Bronchial epithelial cell (primary cell): ENCODE measurements at places on chromosomes 13 and 19.

GRCh38 chr19:13094106-13094504 is 8.6 kb downstream of the LYL1 start:
- no peak for DNase-seq

- DNase-seq = no peak
These were observed 1.9 kb downstream of the PRX start for GRCh38 chr19:40411125-40411842.

DNA sequence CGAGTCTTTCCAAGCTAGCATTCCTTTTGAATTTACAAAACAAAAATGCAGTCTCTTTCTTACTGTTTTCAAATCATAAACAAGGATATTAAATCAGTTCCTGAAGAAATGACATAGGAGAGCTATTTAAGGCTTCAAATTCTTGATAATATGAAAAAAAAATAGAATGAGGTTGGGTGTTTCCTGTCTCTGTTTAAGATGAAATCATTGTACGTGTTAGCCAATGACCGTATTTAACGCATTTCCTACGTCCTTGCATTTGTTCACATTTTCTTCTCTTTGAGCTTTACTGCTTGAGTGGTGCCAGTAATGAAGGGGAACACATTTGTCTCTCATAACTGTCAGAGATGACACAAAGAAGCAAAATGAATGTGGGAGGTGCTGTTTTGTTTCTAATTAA is 821.3 kb downstream of the DIAPH3 start:
- no peak for DNase-seq

- DNase-seq = no peak
These were observed 1392.0 kb upstream of the ATXN8OS start for GRCh38 chr13:68715651-68716050.

DNA sequence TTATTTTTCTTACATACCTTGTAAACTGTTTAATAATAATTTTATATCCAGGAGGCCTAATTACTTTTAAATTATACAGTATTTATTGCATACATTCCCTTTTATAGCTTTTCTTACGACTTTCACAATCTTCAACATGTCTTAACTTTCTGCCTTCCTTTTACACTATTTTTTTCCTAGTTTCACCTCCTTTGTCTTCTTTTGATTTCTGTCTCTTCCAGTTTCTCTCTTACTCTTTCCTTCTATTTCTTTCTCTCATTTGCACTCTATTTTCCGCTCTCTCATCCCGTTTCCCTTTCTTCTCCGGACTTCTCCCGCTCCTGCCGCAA is 11.5 kb downstream of the ZNF552 start:
- no peak for DNase-seq

DNA sequence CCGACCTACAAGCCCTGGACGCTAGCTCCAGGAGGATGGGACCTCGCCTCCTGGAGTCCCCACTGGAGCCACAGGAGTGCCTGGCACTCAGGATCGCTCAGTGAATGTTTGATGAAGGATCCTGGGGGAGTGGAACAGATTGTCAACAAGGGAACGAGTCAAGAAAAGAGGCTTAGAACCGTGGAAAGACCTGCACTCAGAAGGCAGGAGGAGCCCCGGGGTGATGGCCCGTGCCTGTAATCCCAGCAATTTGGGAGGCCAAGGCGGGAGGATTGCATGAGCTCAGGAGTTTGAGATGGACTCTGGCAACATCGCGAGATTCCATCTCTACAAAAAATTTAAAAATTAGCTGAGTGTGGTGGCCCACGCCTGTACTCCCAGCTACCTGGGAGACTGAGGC is 38.9 kb downstream of the ATP12A start:
- DNase-seq = no peak

- peak; percentile 38 for DNase-seq
These were observed 4.2 kb upstream of the PDX1 start for GRCh38 chr13:27915301-27916207.

- no peak for DNase-seq
These were observed 86.4 kb downstream of the RAB20 start for GRCh38 chr13:110475117-110475516.

- DNase-seq = peak; percentile 82
These were observed 409.0 kb downstream of the COG6 start for GRCh38 chr13:40064154-40065097.

DNA sequence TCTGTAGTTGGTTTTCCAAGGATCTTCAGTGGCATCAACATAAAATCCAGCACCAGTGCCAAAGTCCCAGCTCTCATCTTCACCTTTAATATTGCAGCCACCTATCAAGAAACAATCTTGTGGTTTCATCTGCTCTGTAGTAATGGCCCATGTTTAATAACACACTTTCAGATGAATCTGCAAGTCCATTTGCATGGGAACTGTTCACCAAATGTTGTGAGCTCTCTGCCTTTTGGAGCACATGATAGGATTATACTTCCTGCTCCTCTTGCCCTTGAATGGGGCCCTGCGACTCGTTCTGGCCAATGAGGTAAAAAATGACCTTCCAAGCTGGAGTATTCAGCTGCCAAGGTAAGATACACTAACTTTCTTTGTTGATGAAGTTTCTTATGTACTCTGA is 14.3 kb downstream of the ESD start:
- no peak for DNase-seq

- DNase-seq = no peak
These were observed 8.7 kb downstream of the ZNRF4 start for GRCh38 chr19:5463959-5464358.

GRCh38 chr13:31199527-31199848 is 287 bp upstream of the B3GLCT start:
- no peak for DNase-seq

DNA sequence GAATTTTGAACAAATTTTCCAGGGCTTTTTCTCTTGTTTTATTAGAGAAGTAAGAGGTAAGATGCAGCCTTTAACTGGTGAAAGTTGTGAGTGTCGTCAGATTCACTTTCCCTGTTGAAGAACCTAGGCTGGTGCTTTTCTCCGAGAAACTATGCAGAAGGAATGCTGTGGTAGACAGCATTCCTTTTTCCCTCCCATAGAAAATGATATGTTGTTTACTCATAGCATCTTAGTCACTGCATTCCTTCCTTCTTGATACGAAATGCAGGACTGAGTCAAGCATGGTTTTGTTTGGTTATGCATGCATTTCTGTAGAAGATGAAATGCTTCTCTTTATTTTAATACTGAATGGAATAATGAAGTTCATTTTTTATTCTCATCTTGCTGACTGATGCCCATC is 3.4 kb downstream of the ITGBL1 start:
- peak; percentile 93 for DNase-seq

DNA sequence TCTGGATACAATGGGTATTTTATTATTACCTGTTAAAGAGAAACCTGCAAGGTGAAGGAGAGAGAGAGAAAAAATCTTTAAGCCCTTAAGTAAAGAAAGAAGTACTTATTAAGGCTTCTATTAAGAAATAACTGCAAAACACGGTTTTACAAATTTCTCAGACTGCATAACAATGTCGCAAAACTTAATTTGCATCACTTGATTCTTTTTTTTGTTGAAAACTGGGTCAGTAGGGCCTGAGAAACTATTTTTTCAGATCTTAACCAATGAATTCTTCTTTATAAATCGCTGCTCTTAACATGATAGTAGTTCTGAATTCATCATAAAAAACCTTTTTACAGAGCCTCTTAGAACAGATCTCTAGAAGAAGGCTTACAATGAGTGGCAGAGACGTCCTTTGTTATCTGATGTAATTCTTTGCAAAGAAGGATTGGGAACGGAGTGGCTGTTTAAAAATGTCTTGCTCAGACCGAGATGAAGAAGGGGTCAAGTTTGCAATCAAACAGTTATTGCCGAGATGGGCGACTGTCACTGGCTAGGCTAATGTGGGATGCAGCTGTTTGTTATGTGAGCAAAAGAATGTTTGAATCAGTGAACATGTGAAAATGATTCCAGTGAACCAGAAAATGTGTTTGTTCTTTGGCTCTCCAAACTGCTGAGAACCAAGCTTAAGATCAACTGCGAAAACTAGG is 76.3 kb downstream of the ZNF536 start:
- no peak for DNase-seq

DNA sequence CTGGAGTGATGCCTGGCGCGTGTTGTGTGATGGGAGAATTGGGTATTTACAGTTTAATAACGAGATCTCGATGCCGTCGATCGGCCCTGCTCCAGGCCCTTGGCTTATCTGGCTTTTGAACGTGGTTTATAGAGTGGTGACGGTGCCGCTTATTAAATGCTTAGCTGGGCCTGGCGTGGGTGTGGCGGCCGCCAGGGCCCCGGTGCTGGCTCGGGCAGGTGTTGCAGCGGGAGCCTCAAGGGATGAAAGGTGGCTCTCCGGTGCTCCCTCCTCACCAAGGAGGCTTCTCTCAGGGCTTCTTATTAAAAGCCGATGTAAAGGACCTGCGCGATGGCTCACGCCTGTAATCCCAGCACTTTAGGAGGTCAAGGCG is 173.8 kb downstream of the KDM4B start:
- DNase-seq = no peak

DNA sequence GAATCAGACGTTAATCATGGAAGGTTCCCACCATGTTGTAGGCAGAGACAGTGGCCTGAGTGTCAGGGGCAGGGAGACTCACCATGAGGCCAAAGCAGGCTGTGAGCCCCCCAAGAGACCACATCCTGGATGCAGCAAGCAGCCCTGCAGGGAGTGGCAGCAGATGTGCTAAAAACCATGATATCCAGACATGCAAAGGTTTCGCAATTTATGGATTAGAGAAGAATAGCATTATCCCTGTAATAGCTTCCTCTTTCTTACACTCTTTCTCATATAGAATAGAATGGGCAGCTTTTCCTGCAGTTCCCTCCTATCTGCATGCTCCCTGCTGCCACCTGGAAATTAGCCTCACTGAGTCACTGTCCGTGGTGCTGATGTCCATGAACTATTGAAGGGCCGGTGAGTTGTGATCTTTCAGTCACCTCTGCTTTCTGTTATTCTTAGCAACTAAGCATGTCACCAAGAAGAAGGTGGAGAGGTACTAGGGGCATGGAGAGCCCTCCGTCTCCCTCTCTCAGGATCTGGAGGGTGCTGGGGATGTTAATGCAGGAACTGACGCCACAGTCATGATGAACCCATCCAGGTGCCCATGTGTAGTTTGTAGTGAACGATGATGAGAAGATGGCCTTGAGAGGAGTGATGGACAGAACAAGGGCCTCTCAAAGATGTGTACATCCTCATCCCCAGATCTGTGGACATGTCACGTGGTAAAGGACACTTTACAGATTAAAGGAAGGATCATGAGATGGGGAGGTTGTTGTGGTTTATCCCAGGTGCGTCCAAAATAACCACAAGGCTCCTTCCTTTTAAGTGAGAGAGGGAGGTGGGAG is 9.9 kb downstream of the CEACAM4 start:
- DNase-seq = peak; percentile 20

GRCh38 chr13:32707471-32707870 is 121.2 kb downstream of the PDS5B start:
- no peak for DNase-seq

DNA sequence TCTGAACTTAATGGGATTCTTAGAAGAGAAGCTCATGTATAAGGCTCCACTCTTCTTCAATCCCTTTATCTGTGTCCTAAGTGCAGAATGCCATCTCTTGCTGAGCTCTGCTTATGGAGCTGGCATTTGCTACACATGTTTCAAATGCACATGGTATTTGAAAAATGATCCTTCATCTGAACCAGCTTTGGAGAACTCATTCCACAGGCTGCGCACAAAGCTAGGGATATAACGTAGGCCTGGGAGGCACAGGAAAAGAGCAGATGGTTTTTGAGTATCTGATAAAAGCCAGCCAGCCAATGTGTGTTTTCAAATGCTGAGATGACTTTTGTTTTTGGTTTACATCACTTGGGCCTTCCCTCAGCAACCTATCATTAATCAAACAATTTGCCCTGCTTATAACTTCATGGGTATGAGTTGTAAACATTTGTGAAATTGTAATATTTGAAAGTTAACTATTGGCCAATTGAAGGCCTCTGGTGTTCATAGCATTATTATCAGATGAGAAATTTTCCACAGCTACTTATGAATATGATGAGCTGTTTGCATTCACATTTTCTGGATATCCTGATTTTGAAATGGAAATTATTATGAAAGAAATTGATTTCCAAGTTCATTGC is 729.0 kb downstream of the FGF9 start:
- no peak for DNase-seq

DNA sequence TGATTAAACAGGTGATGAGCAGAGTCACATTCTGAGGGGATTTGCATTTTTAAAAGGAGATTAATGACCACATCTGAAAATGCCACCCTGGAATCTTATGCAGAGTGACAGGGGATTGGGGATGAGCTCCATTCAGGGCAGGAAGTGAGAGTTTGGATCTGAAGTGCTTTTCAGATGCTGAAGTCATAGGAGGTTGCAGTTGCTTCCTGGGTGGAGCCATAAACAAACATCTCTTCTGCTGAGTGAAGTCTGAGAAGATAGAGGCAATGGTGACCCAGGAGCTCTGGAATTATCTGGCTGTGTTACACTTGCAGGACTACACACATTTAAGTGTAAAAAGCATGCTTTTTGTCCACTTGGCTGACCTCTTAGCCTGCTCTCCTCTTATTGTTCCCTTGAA is 51.4 kb upstream of the PSG8 start:
- peak; percentile 10 for DNase-seq

DNA sequence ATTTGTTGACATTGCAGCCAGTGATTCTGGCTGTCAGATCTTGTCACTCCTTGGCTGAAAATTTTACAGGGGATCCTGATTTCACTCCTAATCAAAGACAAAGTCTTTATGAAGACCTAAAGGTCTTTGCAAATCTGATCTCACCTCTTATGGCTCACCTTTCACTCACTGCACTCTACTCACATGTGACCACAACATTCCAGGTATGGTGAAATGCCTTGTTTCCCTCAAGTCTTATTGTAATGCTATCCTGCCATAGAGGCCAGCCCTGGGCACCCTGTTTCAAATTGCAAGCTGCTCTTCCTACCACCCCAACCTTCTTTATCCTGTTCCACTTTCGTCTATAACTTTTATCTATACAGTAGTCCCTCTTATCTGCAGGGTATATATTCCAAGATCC is 200.1 kb downstream of the NDFIP2 start:
- DNase-seq = peak; percentile 76

- peak; percentile 7 for DNase-seq
These were observed 5.5 kb downstream of the UPK1A start for GRCh38 chr19:35671818-35672217.

GRCh38 chr19:32186542-32187330 is 158.7 kb upstream of the ZNF507 start:
- no peak for DNase-seq

GRCh38 chr19:5141850-5142724 is 173.2 kb downstream of the KDM4B start:
- DNase-seq = no peak

DNA sequence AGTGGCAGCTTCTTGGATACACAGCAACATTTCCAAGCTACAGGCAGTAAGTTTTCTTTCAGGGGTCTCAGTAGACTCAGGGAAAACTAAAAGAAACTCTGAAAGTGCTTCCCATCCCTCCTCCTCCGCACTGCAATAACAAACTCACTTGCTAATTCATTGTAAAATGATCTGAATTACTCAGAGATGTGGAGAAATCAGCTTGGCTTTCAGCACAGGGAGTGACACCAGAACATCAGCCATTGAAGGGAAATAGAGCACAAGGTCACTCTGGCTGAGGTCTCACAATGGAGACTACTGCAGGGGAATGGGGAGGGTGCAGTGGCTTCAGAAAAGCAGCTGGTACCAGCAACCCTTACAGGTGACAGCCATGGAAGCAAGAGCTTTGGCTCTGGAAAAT is 137.3 kb upstream of the SERP2 start:
- peak; percentile 69 for DNase-seq
